ENCODE measurements at places on chromosomes 4 and X.

DNA sequence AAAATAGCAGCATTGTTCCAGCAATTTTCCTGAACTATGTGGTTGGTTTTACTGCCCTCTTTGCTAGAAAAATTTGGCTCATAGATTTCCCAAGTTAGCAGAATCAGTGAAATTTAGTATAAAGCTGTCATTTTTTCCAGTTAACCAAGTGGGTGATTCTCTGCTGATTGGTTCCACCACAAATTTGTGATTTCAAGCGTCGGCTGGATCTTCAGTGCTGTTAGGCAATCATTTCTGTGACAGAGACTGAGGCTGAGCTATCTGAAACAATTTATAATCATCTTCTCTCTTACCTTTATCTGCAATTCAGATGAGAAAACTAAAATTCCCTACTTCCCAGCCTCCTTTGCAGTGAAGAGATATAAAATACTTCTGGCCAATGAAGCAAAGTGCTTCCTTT lies 68.6 kb upstream of the OTUD4 start:
- no peak for DNase-seq

DNA sequence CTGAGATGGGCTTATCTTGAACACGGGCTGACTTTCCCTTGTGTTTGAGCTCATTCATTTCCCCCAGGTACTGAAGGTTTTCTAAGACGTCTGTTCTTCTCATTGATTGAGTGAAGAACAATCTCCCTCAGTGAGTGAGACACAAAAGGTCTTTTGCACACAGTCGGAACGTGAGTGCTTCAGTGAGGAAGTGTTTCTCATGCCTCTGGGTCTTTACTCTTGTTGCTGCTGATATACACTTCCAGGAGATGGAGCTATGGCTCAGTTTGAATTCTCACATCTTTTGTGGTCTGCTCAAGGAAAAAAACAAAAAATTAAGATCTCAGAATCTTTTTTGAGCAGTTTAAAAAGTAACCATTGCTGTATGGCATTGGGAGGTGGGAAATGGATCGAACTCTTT lies 981.9 kb upstream of the TENM3 start:
- no peak for DNase-seq

DNA sequence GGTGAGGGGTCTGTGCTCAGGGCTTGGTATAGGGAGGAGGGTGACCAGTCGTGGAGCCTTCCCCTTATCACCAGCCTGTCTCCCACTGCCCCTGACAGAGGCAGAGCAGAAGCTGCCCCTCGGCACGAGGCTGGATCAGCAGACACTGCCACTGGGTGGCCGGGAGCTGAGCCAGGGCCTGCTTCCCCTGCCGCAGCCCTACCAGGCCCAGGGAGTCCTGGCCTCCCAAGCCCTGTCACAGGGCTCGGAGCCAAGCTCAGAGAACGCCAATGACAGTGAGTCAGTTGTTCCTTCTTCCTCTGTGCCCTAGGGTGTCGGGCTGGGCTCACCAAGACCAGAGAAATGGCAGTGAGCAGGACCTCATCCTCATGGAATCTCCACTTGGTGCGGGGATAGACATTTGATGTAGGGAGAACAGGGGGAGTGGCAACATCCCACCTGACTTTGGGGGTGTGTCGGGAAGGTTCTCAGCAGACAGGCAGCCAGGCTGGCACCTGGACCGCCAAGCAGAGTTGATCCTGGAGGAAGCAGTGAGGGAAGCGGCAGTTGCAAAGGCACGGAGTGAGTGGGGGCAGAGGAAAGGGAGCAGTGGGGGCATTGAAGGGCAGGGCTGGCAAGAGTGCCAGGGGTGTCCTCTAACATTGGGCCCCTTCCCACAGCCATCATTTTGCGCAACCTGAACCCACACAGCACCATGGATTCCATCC lies 14.3 kb upstream of the UBA1 start:
- DNase-seq: no peak

DNA sequence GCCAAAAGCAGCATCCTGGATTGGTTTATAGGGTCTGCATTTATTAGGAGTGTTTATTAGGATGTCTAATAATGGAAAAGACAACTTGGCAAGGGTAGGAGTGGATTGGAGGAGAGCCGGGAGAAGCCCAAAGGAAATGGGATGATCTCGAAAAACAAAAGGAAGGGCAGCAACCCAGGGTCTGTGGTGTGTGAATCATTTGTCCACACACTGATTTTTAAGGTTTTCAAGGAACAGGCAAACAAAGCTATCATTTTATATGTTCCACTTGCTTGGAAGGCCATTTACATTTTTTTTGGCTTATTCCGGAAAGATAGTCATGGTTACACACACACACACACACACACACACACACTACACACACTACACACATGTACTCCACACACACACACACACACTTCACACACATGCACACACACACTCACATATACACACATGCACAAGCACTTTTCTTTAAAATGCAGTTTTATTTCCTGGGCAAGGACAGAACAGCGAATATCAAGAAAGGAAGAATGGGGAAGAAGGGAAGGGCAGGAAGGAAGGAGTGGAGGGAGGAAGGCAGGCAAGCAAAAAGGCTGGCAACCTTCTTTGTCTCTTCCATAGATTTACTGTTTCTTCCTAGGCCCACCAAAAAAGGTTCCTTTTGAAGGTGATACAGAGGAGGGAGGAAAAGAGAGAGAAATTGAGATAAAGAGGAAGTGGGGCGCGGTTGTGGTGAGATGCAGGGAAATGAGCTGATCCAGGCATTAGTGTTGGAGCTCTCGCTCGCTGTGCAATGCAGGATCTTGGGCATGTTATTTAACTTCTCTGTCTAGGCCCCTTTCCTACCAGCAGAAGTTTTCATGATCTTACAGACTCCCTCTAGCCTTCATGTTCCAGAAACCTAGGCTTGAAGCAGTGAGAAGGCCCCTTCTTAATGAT lies 88.6 kb upstream of the MAML3 start:
- DNase-seq: peak; percentile 30

GRCh38 chr4:55184600-55185523 lies 59.5 kb upstream of the KDR start:
- peak; percentile 31 for DNase-seq

DNA sequence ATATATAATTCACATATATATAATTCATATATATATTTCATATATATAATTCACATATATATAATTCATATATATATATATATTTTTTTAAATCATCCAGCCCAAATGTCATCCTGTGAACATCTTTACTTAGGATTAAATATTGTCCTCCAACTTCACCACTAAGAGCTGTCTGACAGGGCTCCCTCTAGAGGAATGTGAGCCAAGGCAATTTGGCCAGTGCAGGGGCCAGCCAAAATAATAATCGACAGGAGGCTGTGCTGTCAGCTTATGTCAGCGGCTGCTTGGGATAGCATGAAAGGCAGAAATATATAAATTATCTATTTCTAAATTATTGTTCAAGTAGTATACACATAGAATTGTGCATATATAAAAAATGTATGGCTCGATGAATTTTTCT lies 29.5 kb downstream of the EGFL6 start:
- no peak for DNase-seq

GRCh38 chr4:114037988-114038387 lies 58.5 kb upstream of the ARSJ start:
- no peak for DNase-seq

DNA sequence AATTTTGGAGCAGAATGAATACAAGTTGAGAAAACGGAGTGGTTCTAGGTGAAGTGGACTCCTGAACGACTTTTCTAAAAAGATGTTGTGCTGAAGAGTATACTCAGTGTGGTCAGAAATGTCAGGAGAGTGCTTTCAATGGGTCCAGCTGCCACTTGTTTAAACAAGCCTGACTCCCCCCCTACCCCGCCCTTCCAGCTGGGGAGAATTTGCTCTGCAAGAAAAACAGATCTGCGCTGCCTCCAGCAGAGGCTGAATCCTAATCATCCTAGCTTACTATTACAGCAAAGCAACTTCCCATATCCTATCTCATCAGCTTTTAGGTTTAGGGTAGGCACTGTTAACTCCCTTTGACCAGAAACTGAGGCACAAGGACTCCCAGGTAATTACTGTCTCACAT lies 1.9 kb downstream of the MAP3K15 start:
- no peak for DNase-seq

- DNase-seq: no peak
These were observed 18.0 kb downstream of the BST1 start for GRCh38 chr4:15720851-15721250.

GRCh38 chrX:148872161-148872535 lies 371.7 kb downstream of the AFF2 start:
- no peak for DNase-seq

DNA sequence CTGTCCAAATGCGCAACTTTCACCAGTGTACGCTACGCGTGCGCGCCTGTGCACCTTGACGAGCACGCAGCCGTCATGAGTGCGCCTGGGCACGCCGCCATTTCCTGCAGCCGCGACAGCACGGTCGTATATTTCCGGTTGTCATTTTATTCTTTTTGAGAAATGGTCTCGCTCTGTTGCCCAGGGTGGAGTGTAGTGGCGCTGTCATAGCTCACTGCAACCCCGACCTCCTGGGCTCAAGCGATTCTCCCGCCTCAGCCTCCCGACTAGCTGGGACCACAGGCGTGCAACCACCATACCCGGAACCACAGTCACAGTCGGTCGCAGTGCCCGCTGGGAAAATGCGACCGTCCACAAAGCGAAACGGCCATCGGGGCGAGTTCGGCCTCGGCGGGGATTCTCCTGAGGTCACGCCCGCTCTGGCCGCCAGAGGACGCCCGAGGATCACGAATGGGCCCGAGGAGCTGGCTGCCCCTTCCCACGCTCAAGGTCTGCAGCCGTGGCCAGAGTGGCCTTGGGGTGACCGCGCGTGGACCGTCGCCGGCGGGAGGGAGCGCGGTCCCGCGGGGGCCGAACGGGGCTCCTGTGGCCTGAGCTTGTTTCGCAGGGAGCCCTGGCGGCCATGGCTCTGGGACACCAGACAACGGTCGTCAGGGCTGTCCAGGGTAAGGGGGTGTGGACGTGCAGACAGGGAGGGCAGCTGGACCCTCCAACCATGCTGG lies 23.7 kb upstream of the PNMA3 start:
- DNase-seq: peak; percentile 64

GRCh38 chrX:86051741-86052140 lies 4.4 kb upstream of the CHM start:
- DNase-seq: no peak

GRCh38 chr4:185127021-185127925 lies 15.8 kb upstream of the SLC25A4 start:
- DNase-seq: no peak

- DNase-seq: no peak
These were observed 133.1 kb downstream of the HMX1 start for GRCh38 chr4:8738471-8738931.

GRCh38 chr4:62661821-62662220 lies 1461.7 kb downstream of the ADGRL3 start:
- DNase-seq: no peak

DNA sequence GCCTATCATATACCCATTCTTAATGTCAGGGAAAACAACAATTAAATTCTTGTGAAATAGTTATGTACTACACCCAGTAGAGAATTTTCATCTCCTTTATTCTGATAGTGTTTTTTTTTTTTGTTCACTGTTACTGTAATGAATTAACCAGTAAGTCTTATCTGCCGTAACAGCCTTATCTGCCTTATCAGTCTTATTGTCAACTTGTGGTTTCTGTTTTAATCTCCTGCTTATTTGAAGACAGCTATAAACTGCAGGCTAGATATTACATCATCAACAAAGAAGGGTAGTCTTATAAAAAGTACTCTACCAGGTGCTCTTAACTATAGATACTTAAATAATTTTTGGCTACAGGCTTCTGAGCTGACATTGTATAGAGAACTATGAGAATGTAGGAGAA lies 79.5 kb downstream of the MAGEB5 start:
- no peak for DNase-seq

DNA sequence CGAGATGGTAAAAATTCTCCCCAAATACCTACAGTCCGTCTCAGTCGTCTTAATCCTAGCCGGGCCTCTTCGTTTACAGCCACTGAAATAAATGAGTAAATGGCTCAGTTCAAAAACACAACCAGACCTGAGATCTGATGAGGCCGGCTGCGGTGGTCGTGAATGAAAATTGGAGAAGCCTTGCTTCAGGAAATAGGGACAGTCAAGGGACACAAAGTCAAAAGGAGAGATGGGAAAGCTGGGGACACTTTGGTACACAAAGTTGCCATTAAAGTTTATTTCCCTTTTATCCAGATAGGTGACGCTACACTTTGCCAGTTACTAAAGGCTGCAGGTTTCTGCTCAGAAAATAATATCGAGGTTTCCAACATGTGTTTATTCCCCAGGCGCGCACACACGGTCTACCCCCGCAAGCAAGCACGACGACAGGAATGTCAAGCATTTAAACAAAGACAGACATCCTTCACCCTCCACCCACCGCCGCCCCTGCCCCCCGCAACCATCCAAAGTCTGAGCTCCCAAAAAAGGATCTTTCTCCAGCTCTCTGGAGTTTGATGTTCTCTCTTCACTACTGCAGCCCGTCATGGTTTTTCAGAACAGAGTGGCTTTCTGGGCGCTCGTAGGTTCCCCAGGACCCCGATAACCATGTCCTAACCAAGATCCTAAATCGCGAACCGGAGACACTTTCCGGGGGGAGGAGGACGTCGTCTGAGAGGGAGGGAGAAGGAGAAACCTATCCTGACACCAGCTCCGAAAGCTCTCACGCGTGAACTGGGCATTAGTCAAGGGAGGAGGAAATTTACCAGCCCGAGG lies 1.3 kb upstream of the PCDH7 start:
- DNase-seq: no peak

DNA sequence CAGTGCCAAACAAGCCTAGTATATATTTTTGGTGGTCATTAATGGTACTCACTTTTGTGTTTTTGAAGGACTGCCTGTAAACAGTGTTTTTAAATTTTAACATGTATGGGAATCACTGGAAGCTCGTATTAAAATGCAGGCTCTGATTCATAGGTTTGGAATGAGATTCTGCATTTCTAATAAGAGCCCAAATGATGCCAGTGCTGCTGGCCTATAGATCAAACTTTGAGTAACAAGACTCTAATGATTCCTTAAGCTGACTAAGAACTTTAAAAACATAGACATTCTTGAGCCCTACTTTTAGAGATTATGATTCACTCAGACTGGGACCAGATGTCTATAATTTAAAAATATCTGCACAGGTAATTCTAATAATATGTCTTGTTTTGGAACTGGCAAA lies 823.2 kb upstream of the LCORL start:
- no peak for DNase-seq

- DNase-seq: no peak
These were observed 36.1 kb upstream of the PHKA2 start for GRCh38 chrX:19019996-19020395.

- no peak for DNase-seq
These were observed 930 bp downstream of the NWD2 start for GRCh38 chr4:37245391-37245954.

DNA sequence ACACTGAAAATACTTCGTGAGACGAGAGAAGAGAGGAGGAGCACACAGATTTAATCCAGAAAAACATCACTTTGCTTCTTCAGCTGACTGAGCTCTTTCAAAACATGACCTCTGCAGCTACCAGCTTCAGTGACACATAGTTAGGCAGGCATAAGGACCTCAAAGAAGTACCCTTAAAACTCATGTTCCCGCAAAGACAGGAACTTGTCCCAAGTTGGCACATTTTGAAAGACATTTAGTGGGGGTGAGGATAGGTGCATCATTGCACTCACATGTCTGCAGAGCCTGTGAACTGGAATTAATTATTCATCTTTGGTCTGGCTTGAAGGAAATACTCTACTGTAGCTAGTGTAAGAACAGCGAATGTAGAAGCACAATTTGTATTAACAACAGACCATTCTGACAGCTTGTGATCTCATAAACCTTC lies 221.8 kb downstream of the MGST2 start:
- DNase-seq: no peak

Data from CD4-positive, alpha-beta T cell treated with Interleukin-6 for 4 hours (primary cell).